Coronary artery (tissue), 2 donors: ENCODE measurements at places on chromosomes 16 and 17.

DNA sequence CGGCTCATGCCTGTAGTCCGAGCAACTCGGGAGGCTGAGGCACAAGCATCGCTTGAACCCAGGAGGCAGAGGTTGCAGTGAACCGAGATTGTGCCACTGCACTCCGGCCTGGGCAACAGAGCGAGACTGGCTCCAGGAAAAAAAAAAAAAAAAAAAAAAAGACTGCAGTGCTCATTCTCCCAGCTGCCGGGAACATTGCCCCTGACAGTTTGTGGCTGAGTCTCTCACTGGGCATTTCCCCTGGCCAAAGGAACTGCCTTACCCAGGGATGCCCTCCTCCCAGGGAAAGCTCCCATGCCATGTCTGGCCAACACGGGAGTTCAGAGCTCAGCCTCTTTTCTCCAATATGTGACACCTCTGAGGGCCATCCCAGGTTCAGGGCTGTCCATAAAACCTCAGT is 21.3 kb upstream of the USP10 start:
- no peak for DNase-seq

DNA sequence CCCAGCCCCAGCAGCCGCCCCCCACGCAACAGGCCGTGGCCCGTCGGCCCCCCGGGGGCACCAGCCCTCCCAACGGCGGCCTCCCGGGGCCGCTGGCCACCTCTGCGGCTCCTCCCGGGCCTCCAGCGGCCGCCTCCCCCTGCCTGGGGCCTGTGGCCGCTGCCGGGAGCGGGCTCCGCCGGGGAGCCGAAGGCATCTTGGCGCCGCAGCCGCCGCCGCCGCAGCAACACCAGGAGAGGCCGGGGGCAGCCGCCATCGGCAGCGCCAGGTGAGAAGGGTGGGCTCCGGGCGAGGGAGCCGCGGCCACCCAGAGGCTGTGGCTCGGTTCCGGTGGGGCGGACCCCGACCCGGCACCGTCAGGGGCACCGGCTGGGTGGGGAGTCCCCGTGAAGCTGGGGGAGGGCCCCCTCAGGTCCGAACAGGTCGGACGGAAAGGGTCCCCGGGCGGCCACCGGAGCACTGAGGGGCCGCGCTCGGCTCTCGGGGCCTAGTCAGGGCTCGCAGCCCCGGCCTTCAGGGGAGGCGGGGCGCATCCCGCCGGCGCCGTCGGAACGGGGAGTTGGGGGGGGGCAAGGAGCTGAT is 583 bp downstream of the ATXN2L start:
- no peak for DNase-seq

DNA sequence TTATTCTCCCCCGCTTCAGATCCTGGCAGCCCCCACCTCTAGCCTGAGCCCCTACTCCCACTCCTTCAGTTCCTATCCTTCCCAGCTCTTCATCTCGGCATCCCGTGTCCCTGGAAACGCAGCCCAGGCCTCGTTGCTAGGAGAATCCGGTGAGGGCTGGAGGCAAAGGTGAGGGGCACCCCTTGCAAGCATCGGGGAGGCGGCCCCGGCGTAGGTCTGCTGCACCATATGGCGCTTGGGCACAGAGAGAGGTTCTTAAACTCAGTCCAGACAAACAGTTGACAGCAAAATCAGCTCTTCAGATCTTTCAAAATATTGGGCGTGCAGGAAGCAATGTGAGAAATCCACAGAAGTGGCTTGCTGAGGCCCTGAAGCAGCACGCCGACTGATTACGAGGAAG is 15.0 kb downstream of the SLC38A8 start:
- DNase-seq, result no peak

DNA sequence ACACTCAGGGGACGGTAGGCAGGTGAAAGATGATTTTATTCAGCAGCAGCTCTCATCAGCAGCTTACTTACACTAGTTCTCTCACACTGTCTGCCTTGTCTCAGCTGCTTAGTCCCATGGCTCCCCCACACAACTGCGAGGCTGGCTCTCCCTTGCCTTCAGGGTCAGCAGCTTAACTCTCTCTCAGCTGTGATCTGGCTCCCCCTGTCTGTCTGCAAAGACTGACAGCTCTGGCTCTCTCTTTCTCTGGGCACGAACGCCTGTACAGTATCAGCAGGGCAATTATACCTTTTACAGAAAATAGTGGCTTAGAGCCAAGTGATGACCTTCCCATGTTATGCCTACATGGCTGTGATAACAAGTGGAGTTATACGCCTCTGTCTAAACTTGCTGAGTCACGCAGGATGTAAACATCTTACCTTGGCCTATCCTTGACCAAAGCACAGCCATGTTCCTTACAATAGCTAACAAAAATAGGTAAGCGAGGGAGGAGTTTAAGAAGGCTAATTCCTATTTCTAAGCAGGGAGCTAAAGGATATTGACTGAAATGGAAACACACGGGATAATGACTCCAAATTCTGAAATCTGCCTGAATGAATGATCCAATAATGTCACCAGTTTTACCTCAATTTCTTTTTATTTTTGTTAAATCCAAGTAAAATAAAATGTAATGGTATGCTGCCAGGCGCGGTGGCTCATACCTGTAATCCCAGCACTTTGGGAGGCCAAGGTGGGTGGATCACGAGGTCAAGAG is 1.1 kb upstream of the NDUFAB1 start:
- no peak for DNase-seq

GRCh38 chr16:11292076-11292748 is 11.1 kb upstream of the PRM1 start:
- no peak for DNase-seq

DNA sequence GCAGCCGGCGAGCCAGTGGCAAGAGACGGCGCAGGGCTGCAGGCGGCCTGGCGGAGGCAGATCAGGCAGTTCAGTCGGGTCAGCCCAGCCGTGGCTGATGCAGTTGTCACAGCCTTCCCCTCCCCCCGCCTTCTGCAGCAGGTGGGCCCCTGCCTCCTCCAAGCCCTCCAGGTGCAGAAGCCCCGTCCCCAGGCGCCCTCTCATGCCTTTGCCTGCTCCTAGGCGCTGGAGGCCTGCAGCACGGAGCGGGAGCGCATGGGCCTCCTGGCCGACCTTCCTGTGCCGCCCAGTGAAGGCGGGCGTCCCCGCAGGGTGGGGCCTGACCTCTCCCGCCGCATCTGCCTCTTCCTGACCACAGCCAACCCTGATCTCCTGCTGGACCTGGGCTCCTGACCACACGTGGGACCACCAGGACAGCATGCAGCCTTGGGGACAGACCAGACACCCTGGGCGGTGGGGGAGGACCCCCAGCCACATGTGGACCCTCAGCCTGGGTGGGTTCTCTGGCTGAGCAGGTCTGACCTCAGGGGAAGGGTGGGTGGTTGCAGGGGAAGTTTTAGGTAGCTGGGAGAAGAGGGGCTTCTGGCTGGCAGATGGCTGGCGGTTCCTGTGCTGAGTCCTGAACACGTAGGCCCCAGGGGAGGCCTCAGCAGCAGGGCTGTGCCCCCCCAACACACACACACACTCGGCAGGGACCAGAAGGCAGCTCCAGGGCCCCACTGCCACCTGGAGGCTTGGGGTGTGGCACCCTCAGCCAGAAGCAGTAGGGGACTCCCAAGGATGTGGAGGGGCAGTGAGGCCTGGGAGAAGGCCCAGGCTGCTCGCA is 3.1 kb upstream of the MRPS34 start:
- DNase-seq, result no peak

DNA sequence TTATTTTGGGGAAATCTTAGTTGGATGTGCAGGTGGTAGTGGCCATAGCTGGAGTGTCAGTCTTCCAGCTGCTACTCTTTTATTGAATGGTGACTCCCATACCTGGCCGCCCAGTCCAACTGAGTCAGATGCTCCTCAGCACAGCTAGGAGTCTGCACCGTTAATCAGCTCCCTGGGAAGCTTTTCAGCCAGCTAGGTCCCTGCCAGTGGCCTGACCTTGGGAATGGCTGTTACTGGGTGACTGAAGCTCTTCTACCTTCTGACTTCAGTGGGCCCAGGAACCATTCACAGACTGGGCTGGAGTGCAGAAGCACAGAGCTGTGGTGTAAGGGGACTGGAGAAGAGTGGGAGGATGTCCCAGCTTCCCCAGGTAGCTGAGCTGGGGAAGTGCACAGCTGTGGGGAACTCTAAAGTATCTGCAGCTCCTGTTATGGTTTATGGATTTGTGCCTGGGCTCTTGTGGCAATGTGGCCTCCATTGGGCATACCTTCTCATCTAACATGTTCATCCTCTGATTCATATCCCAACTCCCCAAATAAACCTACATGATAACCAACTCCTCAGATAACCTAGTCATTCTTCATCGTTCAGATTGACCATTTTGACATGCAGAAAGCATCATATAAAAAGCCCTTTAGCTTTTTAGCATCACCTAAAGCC is 14.0 kb downstream of the ALKBH5 start:
- no peak for DNase-seq

- no peak for DNase-seq
Observed at GRCh38 chr16:24967074-24967473, 48.1 kb downstream of the ARHGAP17 start.

DNA sequence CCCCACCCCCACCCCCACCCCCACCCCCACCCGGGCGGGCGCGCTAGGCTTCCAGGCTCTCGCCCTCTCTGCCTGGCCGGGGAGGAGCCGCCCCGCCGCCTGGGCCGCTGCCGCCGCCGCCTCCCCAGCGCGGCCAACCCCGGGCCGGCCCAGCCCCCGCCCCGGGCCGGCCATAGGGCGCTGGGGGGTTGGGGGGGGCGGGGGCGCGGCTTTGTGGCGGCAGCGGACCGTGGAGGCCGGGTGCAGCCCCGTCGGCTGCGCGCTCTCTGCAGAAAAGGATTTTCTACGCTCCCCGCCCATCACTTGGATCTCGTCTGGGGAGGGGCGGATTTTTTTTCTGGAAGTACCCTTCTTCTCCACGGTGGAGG is 230.9 kb downstream of the MRTFB start:
- DNase-seq, result peak; percentile 84

- DNase-seq, result peak; percentile 97
Observed at GRCh38 chr17:50482516-50482915, 3.9 kb downstream of the RSAD1 start.

GRCh38 chr17:16001226-16001897 is 1.7 kb downstream of the TTC19 start:
- DNase-seq, result no peak

DNA sequence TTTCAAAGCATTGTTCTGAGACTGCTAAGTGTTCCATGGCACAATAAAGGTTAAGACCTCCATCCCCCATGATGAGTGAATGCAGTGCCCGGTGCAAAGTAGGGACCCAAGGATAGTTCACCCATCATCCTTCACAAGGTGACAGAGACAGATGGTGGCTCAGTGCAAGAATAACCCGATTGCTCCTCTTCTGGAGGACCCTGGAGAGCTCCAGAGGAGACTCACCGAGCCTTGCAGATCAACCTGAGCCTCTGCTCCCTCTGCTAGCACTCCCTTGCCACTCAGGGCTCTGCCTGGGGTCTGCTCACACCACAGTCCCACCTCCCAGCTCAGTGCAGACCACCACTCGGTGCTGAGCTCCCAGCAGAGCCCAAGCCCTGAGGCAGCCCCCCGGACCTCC is 49.3 kb downstream of the C16orf78 start:
- no peak for DNase-seq

DNA sequence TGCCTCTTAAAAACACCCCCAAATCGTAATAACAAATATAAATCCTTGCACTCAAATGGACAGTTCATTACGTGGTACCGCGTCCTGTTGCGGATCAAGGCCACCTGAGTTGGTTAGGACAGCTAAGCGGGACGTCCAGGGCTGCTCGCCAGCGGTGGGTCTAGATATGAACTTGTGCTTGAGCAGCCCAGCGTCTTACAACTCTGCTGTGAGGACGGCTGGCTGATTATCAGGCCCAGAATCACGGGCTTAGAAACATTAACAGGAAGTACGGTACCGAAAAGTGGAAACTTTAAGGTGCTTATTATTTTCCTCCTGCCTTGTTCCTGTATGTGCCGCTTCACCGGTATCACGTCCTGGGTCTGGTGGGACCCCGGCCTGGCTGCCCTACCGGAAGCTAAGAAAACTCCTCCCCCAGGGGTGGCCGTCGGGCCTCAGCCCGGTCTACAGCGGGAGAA is 832 bp upstream of the SRRM2 start:
- no peak for DNase-seq

DNA sequence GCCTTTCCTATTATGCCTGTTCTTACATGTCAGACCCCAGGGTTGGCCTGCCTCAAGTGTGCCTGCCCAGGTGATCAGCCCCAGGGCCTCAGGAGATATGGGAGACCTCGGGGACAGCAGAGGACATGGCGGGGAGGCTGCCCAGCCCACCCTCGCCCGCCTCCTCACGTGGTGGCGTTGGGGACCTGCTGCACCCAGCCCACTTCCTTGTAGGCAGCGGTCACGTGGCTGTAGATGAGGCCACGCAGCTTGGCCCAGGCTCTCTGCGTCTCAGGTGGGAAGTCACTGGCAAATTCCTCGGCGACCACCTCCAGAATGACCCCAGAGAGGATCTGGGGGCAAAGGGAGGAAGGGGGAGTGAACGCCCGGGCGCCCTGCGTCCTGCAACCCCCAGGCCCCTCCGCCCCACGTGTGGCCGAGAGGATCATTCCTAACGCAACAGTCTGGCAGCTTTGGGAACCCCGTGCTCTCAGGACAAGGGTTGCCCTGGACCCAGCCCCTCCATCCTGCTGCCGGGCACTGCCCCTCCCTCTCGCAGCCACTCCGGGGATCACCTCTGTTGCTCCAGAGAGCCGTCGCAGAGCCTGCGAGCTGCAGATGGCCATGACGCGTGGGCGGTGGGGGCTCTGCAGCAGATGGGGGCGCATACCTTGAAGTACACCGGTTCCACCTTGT is 6.6 kb downstream of the CYGB start:
- DNase-seq, result no peak

DNA sequence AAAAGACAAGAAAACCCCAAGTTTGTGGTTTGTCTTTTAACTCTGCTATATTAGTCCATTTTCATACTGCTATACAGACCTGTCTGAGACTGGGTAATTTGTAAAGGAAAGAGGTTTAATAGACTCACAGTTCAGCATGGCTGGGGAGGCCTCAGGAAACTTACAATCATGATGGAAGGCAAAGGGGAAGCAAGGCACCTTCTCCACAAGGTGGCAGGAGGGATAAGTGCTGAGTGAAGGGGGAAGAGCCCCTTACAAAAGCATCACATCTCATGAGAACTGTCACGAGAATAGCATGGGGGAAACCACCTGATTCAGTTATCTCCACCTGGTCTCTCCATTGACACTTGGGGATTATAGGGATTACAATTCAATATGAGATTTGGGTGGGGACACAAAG is 13.5 kb upstream of the ADAM11 start:
- no peak for DNase-seq

DNA sequence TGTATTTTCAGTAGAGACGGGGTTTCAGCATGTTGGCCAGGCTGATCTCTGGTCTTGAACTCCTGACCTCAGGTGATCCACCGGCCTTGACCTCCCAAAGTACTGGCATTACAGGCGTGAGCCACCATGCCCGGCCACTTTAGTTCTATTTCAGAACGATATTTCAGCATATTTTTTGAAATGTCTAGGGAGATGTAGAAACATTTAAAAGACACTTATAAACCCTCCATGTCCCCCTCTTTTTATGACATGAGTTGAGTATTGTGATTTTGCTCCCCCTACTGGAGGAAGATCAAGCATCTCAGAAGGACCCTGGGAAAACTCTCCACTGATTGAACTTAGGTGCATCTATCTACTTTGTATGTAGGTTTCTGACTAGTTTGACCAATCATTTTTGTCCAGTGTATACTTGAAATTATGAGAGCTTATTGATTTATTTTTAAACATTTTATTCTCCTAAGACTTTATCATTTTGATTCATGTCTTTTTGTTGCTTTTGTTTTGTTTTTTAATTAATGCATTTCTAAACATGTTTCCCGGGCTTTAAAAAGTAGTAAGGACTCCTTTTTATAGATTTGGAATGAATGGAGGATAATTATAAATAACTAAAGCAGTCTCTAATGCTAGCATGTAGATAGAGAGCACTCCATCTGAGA is 105.1 kb downstream of the CHD9 start:
- no peak for DNase-seq
